CD4-positive, alpha-beta T cell treated with Interleukin-17A for 4 hours (primary cell): ENCODE measurements at places on chromosomes 13 and 19.

DNA sequence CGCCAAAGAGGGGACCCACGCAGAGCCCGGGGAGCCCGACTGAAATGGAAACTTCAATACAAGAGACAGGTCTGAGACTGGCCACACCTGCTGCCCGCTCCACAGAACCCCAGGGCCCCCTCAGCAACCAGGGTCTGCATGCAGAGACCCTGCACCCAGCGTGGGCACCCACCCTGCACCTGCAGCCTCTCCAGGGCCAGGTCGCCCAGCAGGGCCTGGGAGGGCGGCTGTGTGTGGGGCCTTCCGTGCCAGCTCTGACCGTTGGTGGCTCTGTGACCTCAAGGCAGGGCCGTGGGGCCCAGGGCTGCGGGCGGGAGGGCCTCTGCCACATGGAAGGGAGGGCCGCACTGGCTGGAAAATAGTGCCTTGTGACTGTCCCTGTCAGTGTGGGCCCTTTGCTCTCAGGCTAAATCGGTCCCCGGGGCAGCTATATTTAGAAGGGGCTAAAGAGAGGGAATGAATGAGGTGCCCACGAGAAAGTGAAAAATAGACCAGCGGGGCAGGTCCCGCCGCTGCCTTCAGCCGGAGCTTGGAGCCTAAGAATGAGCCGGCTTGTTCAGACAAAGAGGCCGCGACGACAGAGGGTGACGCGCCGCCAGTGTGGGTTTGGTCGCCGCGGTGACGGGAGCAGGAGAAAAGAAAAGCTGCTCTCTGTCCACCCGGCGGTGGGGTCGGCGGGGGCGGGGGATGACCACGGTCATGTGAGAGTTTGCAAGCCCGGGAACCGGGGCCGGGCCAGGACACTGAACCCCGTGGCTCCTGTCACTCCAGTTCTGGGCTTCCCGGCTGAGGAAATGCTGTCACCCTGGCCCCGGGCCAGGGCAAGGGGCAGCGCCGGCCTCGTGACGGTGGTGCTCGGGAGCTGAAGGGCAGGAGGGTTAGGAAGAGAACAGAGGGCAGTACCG, 70.5 kb downstream of the GADD45B start:
- DNase-seq: no peak

DNA sequence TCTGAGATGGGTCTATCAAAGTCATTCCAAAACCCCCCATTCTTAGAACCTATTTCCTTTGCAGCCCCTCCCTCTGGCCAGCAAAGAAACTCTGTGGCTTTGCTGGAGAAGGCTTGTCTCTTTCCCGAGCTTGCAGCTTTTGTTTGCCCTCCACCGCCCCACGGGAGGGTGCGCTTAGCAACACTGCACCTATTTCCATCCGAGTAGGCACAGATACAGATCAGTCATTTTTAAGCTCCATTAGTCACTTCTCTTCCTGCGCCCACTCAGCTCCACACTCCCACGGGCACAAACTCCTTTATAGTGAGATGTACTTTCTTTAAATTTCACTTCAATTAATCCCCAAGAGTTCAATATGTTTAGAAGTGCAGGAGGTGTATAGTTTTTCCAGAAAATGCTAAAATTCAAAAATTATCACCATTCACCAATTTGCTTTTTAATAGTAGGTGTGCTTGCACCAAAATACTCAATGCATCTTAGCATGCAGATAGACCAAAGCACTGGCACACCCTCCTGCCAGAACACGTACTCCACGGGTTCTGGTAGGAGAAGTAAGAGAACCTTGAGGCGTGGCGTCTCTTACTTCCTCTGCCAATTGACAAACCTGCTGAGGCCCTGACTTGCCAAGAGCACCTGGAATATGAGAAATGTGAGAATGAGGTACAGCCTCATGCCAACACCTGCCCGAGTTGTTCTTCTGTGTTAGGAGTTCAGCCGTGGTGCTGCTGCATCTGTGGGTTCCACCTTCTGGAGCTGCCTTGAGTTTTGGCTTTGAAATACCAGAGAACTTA, 183.7 kb downstream of the TEX29 start:
- no peak for DNase-seq

DNA sequence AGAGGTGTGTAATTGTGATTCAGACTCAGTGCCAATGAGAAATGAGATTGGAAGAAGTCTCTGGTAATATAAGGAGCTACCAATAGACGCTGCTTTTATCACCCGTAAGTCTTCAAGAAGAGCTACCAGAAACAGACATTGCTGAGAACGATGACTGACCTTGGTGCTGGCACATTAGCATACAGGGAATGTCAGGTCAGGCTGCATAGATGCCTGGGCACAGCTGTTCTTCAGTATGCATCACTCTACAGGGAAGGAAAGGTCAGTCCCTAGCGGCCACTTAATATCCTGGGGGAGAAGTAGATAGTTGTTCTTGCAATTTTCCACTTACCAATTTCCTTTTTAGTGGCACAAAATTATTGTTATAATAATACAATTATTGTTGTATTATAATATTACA, 380.4 kb downstream of the PCDH9 start:
- no peak for DNase-seq

GRCh38 chr13:74006666-74007065, 127.5 kb downstream of the KLF12 start:
- DNase-seq: no peak

DNA sequence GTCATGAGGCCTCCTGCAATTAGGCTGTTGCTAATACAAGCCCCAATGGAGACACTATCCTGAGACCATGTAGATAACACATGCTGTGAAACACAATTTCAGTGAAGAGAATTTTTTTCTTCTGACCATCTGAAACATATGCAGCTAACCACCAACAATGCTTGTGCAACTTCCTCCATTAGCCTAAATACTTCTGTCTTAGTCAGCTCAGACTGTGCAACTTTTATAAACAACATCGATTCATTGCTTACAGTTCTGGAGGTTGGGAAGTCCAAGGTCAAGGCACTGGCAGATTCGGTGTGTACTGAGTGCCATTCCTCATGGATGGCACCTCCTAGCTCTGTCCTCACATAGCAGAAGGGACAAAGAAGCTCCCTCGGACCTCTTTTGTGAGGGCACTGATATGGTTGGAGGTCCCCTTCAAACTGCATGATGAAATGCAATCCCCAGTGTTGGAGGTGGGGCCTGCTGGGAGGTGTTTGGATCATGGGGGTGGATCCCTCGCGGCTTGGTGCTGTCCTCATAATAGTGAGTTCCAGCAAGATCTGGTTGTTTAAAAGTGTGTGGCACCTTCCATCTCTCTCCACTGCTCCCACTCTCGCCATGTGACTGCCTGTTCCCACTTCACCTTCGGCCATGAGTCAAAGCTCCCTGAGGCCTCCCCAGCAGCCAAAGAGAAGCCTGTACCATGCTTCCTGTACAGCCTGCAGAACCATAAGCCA, 27.7 kb downstream of the STK24 start:
- no peak for DNase-seq

DNA sequence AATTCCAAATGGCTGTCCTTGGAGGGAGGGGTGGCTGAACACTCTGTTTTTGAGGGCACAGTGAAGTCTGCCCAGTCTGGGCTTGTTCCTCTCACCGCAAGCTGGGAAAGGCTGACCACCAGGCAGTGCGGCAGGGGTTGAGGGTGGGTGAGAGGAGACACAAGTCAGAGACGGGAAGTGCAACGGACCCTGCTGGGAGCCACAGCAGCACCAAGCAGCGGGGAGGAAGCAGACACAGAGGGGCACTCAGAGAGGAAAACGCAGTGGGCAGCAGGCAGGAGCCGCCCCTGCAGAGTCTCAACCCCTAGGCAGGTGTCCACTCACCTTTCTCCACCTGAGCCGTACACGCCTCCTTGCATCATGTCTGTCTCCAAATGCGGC, 15.6 kb downstream of the AKAP8L start:
- no peak for DNase-seq

GRCh38 chr13:113588394-113589111, 4.0 kb downstream of the TFDP1 start:
- no peak for DNase-seq

DNA sequence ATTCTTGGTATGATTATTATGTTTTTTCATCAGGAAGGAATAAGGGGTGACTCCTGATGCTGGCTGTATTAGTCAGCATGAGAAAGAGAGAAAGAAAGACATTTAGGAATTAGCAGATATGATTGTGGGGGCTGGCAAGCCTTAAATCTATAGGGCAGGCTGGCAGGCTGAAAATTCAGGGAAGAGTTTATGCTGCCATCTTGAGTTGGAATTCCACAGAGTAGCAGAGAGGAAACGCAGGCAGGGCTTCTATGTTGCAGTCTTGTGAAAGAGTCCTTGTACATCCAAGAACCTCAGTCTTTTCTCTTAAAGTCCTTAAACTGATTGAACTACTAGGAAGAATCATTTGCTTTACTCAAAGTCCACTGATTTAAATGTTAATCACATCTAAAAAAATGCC, 262.7 kb upstream of the SLC10A2 start:
- DNase-seq: no peak

GRCh38 chr13:44230736-44231135, 142.9 kb upstream of the SERP2 start:
- no peak for DNase-seq

GRCh38 chr13:112343591-112343990, 32.6 kb upstream of the SPACA7 start:
- no peak for DNase-seq

DNA sequence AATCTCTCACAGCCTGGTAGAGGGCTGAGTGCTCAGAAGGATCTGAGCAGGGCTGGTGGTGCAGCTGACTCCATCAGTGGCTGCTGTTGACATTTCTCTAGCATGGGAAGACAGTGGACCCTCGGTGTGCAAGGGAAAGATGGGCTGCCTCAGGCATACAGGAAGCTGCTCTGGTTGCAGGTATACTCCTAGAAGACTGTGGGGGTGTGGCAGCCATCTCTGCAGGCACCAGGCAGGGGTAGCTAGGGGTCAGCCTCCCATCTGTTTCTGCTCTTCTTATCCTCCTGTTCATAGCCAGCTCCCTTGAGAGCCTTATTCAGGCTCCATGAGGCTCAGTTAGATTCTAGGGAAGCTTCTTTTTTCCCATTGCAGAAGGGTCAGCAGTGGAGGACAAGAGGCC, 475.5 kb downstream of the TSHZ3 start:
- DNase-seq: no peak
